Right lung (tissue), 10 donors: ENCODE measurements at places on chromosomes 5 and 9. TPM values are rescaled to one million over a fixed set of nuclear protein-coding genes. Genes with fewer than 3 reads are reported as not detected.

Gene NOXA1
- polyA plus RNA-seq = 3.9 TPM

DNA sequence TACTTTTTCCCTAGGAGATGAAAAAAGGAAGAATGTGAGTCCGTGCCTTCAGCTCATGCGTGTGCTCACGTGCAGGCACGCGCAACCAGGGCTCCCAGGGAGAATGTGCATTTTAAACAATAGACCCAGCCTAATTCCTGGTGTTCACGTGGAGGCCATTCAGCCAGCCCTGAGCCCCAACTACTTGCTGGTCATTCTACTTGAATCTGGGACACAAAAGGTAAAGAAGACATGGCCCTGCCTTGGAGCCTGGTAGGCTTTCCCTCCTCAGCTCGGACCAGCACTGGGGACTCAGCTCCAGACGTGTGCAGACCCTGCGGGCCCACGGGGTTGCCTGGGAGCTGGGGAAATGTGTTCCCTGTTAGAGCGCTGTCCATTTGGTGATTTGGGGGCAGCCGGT lies 125.5 kb downstream of the MVB12B start:
- no peak for DNase-seq

DNA sequence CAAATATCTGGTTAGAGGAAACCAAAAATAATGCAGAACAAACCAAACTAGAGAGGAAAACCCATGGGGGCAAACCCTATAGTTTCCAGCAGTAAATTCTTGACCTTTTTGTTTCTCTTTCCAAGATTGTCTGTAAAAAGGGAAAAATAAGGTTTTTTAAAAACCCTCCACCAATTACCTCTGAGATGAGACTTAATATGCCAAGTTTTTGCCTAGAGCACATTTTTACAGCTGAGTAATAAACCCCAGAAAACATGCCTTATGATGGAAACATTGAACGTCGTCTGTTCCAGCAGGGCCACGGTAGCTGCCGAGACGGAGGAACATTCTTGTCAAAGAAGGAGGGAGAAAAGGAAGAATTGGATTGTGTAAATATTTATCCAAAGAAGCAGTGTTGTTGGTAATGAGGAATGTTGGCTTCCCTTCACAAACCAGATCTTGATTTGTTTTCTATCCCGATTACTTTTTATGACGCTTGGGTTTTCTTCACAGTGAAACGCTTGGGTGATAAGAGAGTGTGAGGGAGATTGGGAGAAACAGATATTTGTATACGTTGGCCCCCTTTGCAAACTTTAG lies 17.3 kb upstream of the MSX2 start:
- DNase-seq = no peak

GRCh38 chr5:169670769-169671525 lies 33.9 kb downstream of the DOCK2 start:
- no peak for DNase-seq

DNA sequence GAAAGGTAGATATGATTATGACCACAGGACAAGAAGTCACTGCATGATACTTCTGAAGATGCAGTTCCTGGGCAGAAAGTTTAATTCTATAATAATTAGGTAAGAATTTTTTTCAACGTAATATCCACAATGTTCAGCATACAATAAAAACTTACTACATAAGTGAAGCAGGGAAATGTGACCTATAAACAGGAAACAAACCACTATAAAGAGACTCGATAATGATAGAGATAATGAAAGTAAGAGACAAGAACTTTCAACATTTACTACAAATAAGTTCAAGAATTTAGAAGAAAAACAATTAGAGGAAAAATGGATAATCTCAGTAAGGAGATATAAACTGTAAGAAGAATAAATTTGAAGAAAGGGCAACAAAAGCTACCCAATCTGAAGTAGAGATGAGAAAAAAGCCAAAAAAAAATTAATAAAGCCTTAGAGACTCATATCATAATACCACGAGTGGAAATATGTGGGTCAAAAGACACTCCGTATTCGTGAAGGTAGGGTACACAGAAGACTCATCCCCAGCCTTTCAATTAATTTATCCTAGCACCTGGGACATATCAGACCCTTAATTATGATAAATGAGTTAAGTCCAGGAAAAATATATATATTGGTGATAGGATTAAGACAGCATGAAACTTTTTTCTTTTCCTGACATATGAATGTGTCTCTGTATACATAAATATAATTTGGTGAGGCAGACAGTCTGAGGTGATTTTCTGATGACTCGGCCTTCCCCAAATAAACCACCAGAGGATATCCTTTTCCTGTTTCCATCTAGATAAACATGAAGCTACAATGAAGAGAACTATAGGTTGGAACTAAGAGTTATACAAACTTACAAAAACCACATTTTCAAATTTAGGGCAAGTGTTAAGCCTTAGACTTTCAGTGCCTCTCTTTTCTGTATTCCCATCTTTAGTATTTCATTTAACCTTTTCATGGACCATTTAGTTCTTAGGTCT lies 120.4 kb downstream of the RAPGEF6 start:
- no peak for DNase-seq

Gene PRR16
- 12.8 TPM for polyA plus RNA-seq

Gene GCNT4
- 1.6 TPM for polyA plus RNA-seq

DNA sequence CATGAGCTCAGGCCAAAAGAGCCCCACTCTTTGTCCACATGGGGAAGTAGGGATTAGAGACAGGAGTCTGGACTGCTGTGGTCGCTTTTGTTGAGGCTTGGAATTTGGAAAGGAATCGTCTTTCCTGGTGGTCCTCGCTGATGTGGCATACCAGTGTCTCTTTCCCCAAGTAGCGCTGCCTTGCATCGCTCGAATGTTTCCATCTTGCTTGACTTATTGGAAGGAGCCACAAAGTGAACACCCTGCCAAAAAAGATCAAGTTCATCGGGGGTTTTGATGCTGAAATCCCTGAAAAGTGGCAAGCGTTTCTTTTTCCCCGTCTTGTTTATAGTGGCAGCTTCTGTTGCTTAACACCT lies 161.3 kb downstream of the MACROH2A1 start:
- no peak for DNase-seq

DNA sequence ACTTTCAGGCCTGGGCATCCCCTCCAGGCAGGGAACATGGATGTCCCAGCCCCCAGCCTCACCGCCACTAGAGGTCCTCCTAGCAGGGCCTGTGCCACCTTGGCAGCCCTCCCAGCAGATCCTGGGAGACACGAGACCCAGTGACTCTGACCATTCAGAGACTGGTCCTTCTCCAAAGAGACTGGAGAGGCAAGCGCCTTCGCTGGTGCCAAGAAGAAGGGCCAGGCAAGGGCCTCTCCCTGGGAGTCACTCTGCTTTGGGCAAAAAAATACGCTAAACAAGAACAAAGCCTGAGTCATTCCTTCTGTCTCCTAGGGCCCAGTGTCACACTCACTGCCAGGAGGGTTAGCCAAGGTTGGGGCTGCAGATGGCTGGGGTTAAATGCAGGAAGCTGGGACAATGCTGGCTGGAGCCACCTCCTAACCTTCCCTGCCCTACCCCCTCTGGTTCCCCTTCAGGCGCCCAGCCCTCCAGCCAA lies 35.3 kb upstream of the SMIM23 start:
- DNase-seq = no peak

GRCh38 chr9:109101810-109102209 lies 17.9 kb downstream of the TMEM245 start:
- no peak for DNase-seq

DNA sequence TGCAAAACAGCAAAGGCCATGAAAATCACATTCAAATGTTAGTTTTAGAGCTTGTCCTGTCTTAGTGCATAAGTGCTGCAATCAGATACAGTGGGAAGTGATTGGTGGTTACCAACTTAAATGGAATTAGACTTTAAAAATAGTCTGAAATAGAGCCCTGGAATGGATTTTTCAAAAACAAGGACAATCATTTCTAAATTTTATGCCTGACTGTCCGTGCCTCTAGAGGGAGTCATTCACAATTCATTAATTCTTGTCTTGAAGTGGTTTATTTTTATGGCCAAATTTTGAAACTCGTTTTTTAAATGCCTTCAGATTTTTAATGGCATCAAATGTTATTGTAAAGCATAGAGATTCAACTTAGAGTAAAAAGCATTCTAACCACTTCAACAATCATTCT lies 561.8 kb upstream of the DAB2 start:
- no peak for DNase-seq

Gene ADAMTS6
- 10.9 TPM for polyA plus RNA-seq

DNA sequence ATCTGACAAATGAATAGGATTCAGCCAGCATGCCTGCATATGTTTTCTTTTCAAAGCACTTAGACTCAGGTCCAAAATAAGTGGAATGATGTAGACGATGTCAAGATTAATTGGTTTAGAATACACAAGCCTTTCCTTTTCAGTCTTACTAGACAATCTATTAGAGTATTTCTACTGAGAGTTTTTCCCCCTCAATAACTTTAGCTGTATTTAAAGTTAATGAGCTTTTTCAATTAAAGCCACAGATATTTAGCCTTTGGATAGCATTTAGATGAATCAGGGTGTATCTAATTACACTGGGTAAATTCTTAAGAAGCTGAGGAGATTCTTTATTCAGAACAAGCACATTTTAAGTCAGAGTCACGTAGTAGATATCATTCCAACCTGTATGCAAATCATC lies 198.7 kb upstream of the MPDZ start:
- DNase-seq = no peak

Gene MARCOL
- not detected for polyA plus RNA-seq

- DNase-seq = no peak
Observed at GRCh38 chr5:123732257-123732656, 220.3 kb downstream of the CSNK1G3 start.

GRCh38 chr5:157511651-157512644 lies 51.9 kb downstream of the NIPAL4 start:
- peak; percentile 70 for DNase-seq

Gene CERCAM
- 35.8 TPM for polyA plus RNA-seq

DNA sequence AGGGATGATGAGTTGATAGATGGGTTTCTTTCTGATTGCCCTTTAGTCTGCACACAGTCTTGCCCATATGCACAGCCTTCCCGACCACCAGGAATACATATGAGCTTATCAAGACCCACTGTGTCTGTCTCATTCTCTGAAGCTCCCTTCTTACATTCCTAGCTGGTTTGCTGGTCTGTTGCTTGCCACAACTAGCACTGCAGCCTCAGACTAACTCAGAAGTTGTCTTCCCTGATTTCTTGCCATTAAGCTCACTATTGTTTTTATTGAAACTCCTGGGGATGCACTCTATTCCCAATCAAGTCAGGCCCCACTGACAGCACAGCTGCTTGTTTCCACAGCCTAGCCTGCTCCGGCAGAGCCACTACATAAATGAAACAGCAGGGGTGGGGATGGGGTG lies 97.5 kb downstream of the SAXO1 start:
- no peak for DNase-seq

Gene CREB3
- polyA plus RNA-seq = 41.6 TPM

DNA sequence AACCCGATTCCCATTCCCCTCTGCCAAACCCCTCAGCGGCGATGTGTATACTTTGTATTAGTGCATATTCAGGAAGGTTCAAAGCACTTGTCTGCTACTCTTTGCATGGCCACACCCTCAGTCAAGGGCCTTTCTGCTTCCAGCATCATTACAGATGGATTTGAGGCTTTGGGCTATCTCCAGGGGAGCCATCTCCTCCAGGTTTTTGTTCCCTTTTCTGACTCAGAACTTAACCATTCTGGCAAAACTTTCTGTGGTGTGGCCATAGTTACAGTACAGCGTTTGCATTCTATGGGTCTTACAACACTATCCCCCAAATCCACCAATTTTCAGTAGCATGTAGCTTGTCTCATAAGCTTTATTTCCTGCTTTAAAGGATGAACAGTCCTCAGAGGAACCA lies 36.0 kb upstream of the SVEP1 start:
- DNase-seq = no peak

Gene KCNV2
- polyA plus RNA-seq = 0.19 TPM
